Activated CD4-positive, alpha-beta T cell treated with anti-CD3 and anti-CD28 coated beads, Interleukin-2, amount 10 ng/mL, durations not matched to agents 24 days and 14 days (primary cell): ENCODE measurements at places on chromosomes 6 and 20.

DNA sequence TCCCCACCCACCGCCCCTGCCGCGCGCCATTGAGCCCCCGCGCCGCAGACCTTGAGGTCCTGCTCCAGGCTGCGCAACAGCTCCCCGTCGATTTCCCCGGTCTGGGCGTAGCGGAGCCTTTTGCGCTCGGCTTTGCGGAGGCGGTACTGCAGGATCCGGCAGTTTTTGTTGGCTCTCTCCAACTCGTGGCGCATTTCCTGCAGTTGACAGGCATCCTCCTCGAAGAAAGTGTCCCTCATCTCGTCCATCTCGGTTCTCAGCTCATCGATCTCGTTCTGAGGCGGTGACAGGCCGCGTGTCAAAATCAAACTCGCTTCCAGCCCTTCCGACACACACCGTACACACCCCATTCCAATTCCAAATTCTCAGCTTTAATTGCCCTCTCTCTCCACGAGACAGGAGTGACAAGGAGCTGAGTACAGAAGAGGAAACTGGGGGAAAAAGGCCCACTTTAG is 4.3 kb downstream of the MTCL3 start:
- peak; percentile 89 for DNase-seq

- DNase-seq = no peak
These were observed 765.4 kb upstream of the MAP3K7 start for GRCh38 chr6:91352321-91352720.

GRCh38 chr20:1310506-1311190 is 18.3 kb downstream of the SDCBP2 start:
- no peak for DNase-seq

GRCh38 chr20:57582432-57583288 is 21.8 kb downstream of the PCK1 start:
- no peak for DNase-seq

- DNase-seq = no peak
These were observed 5.6 kb downstream of the VGLL2 start for GRCh38 chr6:117270843-117271507.

DNA sequence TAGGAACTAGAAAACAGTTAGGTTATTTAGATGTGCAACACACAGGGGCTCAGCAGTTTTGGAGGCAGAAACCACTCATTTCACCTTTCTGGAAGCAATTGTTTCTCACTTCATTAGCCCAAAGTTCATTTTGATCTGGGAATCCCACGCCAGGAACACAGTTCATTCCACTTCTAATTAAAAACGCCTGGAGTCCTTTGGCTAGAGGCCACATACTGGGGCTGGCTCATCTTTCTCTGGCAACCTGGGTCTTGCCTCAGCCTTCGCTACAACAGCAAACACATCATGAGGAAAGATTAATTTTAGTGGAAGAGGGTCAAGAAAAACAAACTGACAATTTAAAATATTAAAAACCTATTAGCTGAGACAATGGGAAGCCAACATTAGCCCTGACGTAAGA is 69.7 kb downstream of the RFPL4B start:
- no peak for DNase-seq

GRCh38 chr20:44411020-44411756 is 55.7 kb downstream of the HNF4A start:
- DNase-seq = no peak

DNA sequence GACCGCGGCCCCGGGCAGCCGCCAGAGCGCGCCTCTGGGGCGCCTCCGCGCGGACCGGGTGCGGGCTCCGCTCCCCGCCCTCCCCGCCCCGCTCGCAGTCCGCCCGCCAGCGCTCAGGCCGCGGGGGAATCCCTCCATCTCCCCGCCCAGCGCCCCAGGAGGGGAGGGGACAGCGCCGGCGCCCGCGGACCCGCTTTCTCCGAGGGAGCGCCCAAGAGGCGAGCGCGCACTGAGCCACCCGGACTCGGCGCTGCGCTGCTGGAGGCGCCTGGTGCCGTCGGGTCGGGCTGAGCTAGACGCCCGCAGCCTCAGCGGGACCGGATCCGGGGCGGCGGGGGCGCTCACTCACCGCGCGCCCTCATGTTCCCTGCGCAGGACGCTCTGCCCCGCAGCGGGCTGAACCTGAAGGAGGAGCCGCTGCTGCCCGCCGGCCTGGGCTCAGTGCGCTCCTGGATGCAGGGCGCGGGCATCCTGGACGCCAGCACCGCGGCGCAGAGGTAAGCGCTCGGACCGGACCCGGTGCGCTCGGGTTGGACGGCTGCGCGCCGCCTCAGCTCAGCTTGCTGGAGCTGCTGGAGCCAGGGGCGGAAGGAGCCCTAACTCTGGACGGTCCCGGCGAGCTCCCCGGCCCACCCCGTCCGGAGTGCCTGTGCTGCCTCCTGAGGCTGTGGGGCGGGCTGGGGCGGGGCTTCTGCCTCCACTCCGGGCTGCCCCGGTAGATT is 867 bp downstream of the EBF4 start:
- DNase-seq = peak; percentile 87

- DNase-seq = no peak
These were observed 3.7 kb upstream of the CMTR1 start for GRCh38 chr6:37429352-37429750.

DNA sequence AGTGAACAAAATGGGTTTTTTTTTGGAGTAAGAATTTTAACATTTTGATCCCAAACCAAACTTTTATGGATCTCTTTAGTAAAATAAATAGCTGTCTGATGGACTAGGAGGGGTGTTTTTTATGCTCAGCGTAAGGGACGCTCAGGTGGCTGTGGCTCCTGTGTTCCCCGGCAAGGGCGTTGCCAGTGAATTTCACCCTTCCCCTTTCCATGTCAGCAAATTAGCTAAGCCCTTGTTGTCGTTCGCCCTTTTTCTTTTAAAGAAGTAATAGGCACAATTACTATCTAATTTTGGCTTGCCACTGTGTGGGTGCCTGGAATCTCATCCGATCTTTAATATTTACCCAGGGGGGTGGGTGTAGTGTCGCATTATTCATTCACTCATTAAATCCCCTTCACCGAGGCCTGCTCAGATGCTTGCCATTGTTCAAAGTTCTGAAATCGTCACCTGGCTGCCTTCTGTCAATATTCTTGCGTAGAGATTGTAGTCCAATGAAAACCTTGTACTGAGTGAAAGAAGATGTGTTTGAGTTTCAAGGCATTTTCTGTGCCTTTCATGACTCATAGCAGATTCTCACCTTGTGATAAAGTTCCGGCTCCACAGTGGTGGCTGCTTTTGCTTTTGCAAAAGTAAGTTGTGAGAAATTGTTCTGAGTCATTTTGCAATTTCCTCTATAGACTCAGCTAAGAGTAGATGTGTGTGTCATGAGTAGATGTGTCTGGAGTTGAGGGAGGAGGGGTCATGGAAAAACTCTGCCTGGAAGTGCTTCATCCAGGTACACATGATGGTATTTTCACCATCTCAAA is 40.0 kb upstream of the CLDN20 start:
- DNase-seq = peak; percentile 85

GRCh38 chr6:151160929-151161757 is 78.6 kb upstream of the AKAP12 start:
- no peak for DNase-seq

- no peak for DNase-seq
These were observed 14.3 kb downstream of the POU3F2 start for GRCh38 chr6:98848539-98849242.

GRCh38 chr6:21061892-21062291 is 527.6 kb downstream of the CDKAL1 start:
- no peak for DNase-seq

DNA sequence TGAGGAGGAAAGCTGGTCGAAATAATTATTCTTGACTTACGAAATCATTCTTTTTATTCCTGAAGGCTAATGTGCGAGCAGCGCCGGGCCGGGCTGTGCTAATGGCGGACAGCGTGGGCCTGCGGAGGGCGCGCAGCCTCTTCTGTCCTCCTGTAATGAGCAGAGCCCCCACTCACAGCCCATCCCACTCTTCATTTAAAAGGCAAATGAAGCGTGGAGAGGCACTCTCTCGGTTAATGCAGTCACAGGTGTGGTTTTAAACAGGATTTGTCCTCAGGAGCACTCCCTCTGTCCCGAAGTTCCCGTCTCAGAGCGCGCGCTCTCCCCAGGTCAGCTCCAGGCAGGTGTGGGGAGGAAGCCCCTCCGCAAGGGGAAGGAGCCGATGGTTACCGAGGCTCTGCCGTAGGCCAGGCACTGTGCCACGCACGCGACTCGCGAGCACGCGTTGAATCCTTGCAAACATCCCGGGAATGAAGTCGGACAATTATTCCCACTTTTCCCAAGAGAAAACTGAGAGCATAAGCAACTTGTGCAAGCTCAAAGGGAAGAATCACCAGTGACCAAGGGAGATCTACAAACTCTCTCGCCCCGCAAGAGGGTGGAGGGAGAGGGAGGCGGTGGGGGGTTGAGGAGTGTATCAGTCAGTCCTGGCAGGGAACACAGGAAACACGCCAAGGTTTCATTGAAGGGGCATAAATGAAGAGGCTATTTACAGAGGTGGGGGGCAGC is 35.5 kb upstream of the ZFAND3 start:
- DNase-seq = no peak

GRCh38 chr20:48456366-48457192 is 371.2 kb downstream of the PREX1 start:
- DNase-seq = no peak

DNA sequence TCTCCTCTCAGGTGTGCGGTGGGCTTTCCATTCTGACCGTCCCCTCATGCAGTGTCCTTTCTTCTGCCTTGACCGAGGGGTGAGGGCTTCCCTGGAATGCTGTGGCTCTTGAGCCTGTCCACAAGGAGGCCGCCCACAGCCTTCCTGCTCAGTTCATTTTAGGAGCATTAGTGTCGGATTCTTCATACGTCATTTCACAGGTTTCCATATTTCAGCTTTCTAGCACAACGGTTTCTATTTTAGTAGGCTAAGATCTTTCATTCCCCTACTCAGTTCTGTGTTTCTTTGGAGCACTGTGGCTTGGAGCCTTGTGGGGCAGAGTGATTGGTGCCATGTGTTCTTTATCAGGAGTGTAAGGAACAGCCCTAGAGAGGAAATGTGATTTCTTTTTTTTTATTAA is 5.5 kb downstream of the PPP1R3G start:
- no peak for DNase-seq
